Thyroid gland (tissue), 4 donors: ENCODE measurements at places on chromosomes 5 and 9. TPM values are rescaled to one million over a fixed set of nuclear protein-coding genes. Genes with fewer than 3 reads are reported as not detected.
A peak's percentile ranks its signal among the peaks of the same experiment; 100 is the strongest.

- H3K27me3 ChIP-seq: no peaks in the 10 kb centered on the region
- no peak overlapping the region for H3K27ac ChIP-seq
- DNase-seq: no peak
Observed at GRCh38 chr9:74817281-74817810, 70.4 kb downstream of the TRPM6 start.

DNA sequence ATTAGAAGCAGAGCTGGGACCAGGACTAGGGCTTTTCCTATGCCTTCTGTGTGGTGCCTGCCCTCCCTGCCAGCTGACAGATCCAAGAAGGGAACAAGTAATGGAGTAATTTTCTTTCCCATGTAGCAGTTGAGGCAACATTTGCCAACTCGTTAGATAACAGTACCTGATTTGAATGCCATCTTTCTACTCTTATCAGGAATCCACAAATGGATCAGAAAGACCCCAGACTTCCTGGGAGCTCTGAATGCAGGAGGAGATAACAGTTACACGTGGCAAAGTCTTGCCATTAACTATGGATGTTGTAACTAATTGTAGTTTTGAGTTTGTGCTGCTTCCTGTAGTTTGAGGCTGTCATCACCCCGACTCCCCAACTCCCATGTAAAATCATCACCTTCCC is 39.2 kb downstream of the RCL1 start:
- no peak overlapping the region for H3K27ac ChIP-seq
- no peak overlapping the region for H3K4me3 ChIP-seq
- no peaks in the 10 kb centered on the region for H3K4me1 ChIP-seq
- H3K27me3 ChIP-seq: no peaks in the 10 kb centered on the region

GRCh38 chr5:15992918-15993317 is 186.7 kb downstream of the MARCHF11 start:
- no peaks in the 10 kb centered on the region for H3K4me1 ChIP-seq
- no peak overlapping the region for H3K4me3 ChIP-seq
- H3K27me3 ChIP-seq: no peaks in the 10 kb centered on the region
- H3K36me3 ChIP-seq: no peaks in the 10 kb centered on the region
- H3K27ac ChIP-seq: no peak overlapping the region

Gene DAP
- total RNA-seq: 106 TPM

DNA sequence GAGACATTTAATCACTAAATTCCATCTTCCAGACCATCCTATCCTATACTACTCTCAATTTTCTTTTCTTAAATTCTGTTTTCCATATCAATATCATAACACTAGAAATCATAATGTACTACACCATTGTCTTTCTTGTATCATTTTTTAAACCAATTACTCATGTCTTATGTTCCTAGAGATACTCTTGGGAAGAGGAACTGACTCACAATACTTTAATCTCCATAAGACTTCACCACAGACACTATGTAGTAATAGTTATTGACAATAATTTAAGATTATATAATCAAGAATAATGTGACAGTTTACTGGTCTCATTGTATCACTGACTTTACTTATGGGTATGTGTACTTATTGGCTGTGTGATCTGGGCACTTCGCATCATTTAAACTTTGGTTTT is 43.8 kb downstream of the PCDHGC5 start:
- no peak overlapping the region for H3K27ac ChIP-seq
- H3K4me1 ChIP-seq: peaks cover 22% of the 10 kb centered on the region
- H3K27me3 ChIP-seq: no peaks in the 10 kb centered on the region
- DNase-seq: no peak
- H3K36me3 ChIP-seq: peaks cover 3% of the 10 kb centered on the region

- H3K4me3 ChIP-seq: no peak overlapping the region
- H3K4me1 ChIP-seq: no peaks in the 10 kb centered on the region
- no peaks in the 10 kb centered on the region for H3K27me3 ChIP-seq
Observed at GRCh38 chr5:138874241-138874640, 894 bp downstream of the LRRTM2 start.

- no peaks in the 10 kb centered on the region for H3K27me3 ChIP-seq
- H3K4me1 ChIP-seq: no peaks in the 10 kb centered on the region
- H3K27ac ChIP-seq: no peak overlapping the region
- H3K36me3 ChIP-seq: no peaks in the 10 kb centered on the region
- no peak for DNase-seq
Observed at GRCh38 chr9:107650321-107650720, 160.8 kb upstream of the KLF4 start.

DNA sequence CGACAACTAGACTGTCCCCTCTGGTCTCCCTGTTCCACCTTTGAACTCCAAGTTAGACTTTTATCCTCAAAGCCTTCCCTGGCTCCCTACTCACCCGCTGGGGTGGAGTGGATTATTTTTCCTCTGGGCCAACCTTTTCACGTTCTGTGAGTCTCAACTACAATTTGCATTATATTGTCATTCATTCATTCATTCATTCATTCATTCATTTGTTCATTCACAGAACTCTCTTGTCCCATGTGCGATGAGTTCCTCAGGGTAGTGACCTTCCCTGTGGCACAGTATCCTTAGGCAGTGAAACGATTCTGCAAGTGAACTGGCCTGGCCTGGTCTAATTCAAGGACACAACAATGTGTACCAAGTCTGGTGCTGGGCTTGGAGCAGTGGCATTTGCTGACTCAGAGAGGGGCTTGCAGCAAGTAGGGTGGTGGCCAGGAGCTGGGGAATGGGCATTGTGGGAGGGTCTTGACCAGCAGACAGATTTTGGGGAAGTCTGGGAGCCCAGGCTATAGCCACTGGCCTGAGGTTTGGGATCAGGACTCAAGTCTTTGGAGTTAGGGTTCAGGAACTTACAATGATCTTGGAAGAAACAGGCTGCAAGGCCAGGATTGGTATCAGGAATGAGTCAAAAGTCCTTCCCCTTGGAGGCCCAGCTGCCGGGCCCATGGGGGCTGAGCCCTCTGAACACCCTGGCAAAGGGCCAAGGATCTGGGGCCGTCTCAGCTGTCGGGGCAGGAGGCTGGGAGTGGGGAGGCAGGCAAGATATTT is 37.2 kb upstream of the COL15A1 start:
- no peak overlapping the region for H3K4me3 ChIP-seq
- peaks cover 9% of the 10 kb centered on the region for H3K4me1 ChIP-seq
- DNase-seq: no peak
- H3K27me3 ChIP-seq: no peaks in the 10 kb centered on the region
- H3K36me3 ChIP-seq: no peaks in the 10 kb centered on the region
- H3K27ac ChIP-seq: no peak overlapping the region

DNA sequence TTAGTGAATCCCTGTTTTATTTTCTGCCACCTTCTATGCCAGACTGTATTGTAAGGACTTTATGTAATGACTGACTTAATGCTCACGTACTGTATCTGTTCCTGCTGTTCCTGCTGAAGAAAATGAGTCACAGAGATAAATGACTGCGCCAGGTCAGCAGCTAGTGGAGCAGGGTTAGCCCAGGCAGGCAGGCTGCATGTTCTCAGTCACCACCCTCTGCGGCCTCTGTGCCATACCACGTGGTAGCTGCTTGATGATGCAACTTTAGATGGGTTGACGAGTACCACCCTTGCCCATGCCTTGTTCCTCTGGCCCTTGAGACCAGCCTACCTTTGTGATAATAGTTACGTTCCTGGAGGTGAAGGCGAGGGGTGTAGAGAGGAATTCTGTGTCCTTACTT is 161.9 kb downstream of the TRIO start:
- no peaks in the 10 kb centered on the region for H3K27me3 ChIP-seq
- no peak for DNase-seq
- no peak overlapping the region for H3K27ac ChIP-seq
- no peak overlapping the region for H3K4me3 ChIP-seq
- no peaks in the 10 kb centered on the region for H3K36me3 ChIP-seq
- no peaks in the 10 kb centered on the region for H3K4me1 ChIP-seq

GRCh38 chr5:39992617-39993202 is 567.9 kb upstream of the DAB2 start:
- H3K27ac ChIP-seq: no peak overlapping the region
- no peaks in the 10 kb centered on the region for H3K36me3 ChIP-seq
- no peaks in the 10 kb centered on the region for H3K27me3 ChIP-seq
- no peaks in the 10 kb centered on the region for H3K4me1 ChIP-seq
- DNase-seq: peak; percentile 28
- no peak overlapping the region for H3K4me3 ChIP-seq

DNA sequence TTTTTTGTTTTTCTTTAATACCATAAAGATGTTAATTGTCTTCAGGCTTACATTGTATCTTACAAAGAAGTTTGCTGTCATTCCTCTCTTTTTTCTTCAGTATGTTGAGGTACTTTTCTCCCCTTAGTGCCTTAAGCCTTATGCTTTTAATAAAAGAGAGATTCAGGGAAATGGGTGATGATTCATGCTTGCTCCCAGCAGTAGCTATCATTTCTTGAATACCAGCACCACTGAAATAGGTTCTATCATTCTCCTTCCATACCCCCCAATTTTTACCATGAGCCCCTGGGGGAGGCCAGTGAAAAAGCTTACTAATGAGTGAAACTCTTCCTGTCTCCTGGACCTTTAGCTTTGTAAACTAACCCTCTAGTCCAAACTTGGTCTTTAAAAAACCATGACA is 165.0 kb downstream of the FBXL7 start:
- DNase-seq: no peak
- H3K27ac ChIP-seq: no peak overlapping the region
- H3K36me3 ChIP-seq: no peaks in the 10 kb centered on the region
- H3K4me3 ChIP-seq: no peak overlapping the region

Gene TYRP1
- total RNA-seq: not detected

Gene LHX2
- total RNA-seq: not detected

DNA sequence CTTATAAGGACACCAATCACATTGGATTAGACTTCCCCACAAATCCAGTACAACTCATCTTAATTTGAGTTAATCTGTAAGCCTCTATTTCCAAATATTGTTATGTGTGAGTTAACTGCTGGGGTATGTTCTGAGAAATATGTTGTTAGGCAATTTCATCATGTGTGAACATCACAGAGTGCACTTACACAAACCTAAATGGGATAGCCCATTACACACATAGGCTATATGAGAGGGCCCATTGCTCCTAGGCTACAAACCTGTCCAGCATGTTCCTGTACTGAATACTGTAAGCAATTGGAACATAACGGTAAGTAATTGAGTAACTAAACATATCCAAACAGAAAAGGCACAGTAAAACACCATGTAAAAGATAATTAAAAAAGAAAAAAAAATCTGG is 19.1 kb upstream of the ARSI start:
- DNase-seq: no peak
- H3K4me3 ChIP-seq: no peak overlapping the region
- H3K27ac ChIP-seq: no peak overlapping the region
- H3K4me1 ChIP-seq: peaks cover 5% of the 10 kb centered on the region
- H3K36me3 ChIP-seq: no peaks in the 10 kb centered on the region
- no peaks in the 10 kb centered on the region for H3K27me3 ChIP-seq

Gene IL9
- not detected for total RNA-seq

Gene RLN2
- not detected for total RNA-seq

DNA sequence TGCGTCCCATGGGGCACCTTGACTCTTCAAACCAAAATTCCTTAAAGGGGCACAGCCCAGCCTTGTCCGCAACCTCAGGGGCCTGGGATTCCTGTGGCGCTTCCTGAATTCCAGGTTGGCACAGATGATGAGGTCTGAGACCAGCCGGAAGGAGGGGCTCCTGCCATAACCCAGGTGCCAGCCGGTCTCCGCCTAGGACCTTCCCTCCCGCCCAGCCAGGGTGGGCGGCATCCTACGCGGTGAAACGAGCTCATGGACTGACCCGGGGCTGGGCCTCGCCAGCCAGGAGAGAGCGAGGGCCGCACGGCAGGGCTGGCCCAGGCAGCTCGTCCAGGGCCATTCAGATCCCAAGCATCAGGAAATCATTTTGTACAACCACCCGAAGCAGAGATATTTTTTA is 23.0 kb downstream of the AMBP start:
- no peaks in the 10 kb centered on the region for H3K36me3 ChIP-seq
- H3K4me1 ChIP-seq: peaks cover 12% of the 10 kb centered on the region
- no peak overlapping the region for H3K4me3 ChIP-seq
- no peak overlapping the region for H3K27ac ChIP-seq
- H3K27me3 ChIP-seq: no peaks in the 10 kb centered on the region

Gene DBH
- not detected for total RNA-seq

Gene MOB3B
- 9.8 TPM for total RNA-seq

GRCh38 chr5:125715216-125715615 is 708.0 kb upstream of the GRAMD2B start:
- H3K27me3 ChIP-seq: no peaks in the 10 kb centered on the region
- no peaks in the 10 kb centered on the region for H3K4me1 ChIP-seq
- no peak overlapping the region for H3K27ac ChIP-seq
- no peak for DNase-seq

DNA sequence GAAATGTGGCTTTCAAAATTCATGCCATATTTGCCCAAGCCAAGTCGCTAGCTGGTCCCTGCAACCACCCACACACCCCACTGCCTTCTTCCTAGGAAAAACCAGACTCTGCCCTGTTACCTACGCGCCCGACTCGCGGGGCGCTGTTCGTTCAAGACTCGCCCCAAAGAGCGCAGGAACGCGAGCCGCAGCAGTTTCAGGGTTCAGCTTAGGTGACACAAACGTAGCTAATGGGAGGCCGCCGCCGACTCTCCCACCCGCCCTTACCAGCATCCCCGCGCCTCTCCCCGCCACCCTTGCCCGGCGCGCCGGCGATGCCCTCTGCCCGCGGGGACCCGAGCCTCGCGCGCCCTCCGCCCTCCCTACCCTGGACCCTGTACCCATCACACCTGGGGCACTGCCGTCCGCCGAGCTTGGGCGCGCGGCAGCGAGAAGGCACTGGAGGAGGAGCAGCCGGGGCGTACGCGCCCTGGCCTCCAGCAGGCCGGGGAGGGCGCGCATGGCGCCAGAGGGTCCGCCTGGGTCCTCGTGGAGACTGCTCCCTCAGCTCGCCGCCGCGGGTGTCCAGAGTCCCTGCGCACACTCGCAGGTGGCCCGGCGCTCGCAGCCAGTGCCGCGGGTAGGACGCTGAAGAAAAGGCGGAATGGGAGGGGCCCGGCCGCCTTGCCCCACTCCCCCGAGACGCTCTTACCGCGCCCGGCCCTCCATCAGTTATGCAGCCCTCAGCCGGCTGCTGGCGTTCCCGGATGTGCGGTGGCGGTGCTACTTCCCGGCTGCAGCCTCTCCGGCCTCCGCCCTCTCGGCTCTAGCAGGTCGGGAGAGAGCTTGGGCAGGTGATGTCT is at the start of gene EMB:
TSS of gene EMB (minus strand) at position 638 of the 842 bp plus-strand sequence. CDS start at position 501, 137 bp downstream.
- no peaks in the 10 kb centered on the region for H3K36me3 ChIP-seq
- no peaks in the 10 kb centered on the region for H3K27me3 ChIP-seq
- H3K27ac ChIP-seq: peak within 1 kb of the TSS; percentile 47
- no peaks in the 10 kb centered on the region for H3K4me1 ChIP-seq
- H3K4me3 ChIP-seq: peak within 1 kb of the TSS; percentile 75

DNA sequence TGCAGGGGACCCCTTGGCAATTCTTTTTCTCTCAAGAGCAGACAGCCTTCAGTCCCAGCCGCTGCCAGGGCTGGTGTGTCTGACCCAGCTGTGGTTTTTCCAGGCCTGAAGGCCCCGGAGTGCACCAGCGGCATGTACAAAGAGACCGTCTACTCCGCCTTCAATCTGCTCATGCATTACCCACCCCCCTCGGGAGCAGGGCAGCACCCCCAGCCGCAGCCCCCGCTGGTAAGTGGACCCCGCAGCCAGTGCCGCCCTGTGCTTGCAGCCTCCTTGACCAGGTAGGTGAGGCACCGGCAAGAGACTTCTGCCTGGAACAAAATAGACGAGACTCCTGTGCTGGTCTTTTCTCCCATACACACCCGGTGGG is 1.3 kb downstream of the TCF7 start:
- DNase-seq: peak; percentile 31
- no peaks in the 10 kb centered on the region for H3K36me3 ChIP-seq
- H3K4me1 ChIP-seq: peaks cover 30% of the 10 kb centered on the region
- no peak overlapping the region for H3K4me3 ChIP-seq
